ENCODE measurements at places on chromosomes 13 and 19.

- DNase-seq = peak; percentile 12
Observed at GRCh38 chr19:30419568-30420180, 47.5 kb downstream of the ZNF536 start.

DNA sequence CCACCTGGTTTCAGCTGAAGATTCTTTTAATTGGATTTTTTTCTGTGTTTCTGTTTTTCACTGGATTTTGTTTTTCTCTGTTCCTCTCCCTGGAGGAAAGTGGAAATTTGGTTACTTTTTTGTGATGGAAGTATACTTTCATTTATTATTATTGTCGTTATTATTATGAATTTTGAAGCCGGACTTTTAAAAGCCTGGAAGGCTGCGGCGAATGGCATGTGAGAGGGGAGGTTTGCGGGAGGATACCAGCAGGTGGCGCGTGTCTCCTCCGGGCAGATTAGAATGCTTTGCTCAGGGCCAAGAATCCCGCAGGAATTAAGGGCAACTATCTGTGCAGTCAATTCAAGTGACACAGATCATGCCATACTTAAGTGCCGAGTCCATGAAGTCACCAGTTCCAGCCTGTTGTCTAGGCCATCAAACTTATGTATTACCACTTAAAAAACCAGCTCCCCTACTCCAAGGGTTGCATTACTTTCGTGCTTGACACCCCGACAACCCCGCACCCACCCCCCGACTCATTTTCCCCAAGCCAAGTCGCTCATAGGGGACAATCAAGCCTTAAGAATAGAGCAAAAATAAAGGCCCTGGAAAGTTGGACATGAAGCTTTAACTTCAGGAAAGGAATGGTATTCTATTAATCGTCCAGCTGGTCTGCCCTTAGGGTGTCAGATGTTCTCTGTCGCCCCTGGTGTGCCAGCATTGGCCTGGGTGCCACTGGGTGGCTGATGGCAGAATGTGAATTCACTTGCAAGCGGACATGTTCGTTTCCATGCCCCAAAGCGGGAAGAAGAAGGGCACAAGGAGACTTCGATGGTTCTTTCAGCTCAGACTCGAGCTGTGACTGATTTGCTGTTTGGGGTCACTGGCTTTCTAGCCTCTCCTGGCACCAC is 1.3 kb upstream of the LRCH1 start:
- DNase-seq = peak; percentile 80

GRCh38 chr19:364496-365287 is 20.1 kb upstream of the MIER2 start:
- no peak for DNase-seq

DNA sequence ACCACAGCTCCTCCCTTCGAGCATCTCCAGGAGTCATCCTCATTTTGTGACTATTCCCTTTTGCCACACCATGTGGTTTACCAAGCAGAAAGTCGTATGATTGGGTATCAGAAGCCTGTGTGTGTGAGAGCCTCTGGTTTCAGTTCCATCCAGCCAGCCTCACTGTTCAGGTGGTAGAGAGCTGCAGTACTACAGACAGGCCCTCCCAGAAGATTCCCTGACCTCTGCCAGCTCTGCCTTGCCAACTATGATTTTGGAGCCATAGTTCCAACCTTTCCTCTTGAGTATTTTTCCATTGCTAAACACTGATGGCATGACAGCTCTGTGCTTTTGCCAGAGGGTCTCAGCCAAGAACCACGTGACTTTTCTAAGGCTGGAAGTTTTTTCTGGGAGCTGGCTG is 82.5 kb downstream of the DHRS12 start:
- DNase-seq = no peak

- peak; percentile 69 for DNase-seq
Observed at GRCh38 chr19:48419158-48419920, 25.9 kb downstream of the GRIN2D start.

DNA sequence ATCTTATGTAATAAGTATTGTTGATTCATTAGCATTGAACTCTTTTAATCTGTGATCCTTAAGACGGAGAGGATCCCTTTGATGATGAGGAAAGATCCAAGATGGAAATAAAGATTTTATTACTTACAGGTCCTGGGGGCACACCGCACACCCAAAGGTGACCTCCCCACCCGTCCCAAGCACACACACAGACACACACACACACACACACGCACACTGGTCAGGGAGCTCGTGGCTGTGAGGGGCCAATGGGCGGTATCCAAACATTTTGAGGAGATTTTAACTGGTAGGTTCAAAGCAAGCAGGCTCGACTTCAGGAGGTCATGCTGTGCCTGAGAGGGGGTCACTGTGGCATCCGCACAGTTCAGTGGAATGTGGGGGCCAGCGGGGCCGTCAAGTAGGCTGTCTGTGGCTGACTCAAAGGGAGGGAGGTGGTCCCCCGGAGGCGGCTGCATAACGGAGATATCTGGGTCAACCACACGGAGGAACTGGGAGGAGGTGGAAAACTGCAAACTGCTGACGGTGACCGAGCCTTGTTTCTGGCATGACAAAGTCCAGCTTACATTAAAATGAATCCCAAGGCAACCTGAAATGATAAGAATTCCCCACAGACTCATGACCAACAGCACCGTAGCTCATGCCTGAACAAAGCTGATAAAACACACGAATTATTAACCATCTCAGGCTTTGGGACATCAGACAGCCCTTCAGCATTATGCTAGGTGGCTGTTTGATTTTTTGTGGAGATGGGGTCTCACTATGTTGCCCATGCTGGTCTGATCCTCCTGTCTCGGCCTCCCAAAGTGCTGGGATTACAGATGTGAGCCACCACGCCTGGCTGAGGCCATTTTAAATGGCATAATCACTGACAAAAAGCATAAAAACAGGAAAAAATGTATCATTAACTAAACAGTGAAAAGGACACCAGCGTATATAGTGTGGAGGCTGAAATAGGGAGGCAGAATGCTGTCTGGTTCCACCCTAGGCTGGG is 20.9 kb upstream of the SIGLEC11 start:
- DNase-seq = no peak

- DNase-seq = no peak
Observed at GRCh38 chr19:5693195-5694166, 3.4 kb downstream of the RPL36 start.

DNA sequence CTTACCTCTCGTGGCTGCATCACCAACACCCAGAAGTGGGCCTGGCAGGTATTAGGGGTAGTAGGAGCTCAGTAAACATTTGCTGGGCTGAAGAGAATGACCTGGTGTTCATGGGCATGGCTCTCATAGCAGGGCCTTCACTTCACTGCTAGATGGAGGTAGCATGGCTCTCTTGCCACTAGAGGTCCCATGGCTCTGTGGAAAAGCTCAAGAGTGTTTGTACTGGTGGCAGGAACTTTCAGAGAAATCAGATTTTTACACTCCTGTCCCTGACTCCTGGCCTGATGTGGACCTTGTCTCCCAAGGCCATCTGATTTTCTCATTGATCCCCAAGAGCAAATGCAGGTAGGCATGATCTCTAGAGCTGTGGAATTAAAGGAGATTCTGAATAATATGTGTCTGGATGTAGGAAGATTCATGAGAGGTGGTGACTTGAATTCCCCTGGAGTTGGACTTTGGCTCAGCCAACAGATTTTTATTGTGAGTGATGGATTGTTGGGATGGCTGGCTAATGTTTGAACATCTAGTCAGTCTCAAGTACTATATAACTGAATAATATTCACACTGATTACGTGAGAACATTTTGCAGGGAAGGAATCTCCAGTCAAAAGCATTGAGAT is 5.7 kb downstream of the ZNF574 start:
- DNase-seq = peak; percentile 45
